ENCODE measurements at places on chromosomes 1 and 21. TPM values are rescaled to one million over a fixed set of nuclear protein-coding genes. Genes with fewer than 3 reads are reported as not detected.
A peak's percentile ranks its signal among the peaks of the same experiment; 100 is the strongest.

SMPDL3B gene
- total RNA-seq = 0.40 TPM

TCEANC2 gene
- 13.1 TPM for total RNA-seq

TMEM200B gene
- total RNA-seq = not detected

KLHDC8A gene
- total RNA-seq = not detected

NR0B2 gene
- total RNA-seq = not detected

TFB2M gene
- 13.9 TPM for total RNA-seq

RTCA gene
- total RNA-seq = 67.9 TPM

KCNK2 gene
- not detected for total RNA-seq

FAM151A gene
- not detected for total RNA-seq

KIF17 gene
- total RNA-seq = not detected

SPRR2G gene
- not detected for total RNA-seq

PGLYRP4 gene
- total RNA-seq = not detected

ZSWIM5 gene
- total RNA-seq = 0.64 TPM

TTC24 gene
- 16.9 TPM for total RNA-seq

S100A14 gene
- total RNA-seq = not detected

DNA sequence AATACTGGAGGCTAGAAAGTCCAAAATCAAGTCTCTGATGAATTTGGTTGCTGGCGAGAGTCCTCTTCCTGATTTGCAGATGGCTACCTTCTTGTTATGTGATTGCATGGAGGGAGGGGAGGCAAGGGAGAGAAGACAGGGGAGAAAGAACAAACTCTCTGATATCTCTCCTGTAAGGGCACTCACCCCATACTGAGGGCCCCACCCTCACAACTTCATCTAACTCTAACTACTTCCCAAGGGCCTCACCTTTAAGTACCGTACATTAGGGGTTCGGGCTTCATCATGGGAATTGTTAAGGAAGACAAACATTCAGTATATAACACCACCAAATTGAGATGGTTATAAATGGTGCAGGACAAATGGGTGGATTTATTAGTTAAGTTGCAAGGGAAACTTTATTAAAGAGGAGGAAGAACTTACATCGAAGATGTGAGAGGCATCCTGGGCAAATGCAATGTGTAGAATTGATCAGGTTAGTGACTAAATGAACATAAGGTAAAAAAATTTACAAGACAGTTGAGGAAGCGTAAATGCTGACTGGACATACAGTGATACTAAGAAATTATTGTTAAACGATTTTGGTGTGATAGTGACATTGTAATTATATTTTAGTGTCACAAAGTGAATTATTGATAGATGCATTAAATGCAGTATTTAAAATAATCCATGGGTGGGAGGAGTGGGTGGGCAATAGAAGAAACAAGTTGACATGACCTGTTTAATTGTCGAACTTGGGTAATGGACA is 10.6 kb downstream of the OR2B11 start:
- DNase-seq = no peak

GRCh38 chr1:220336391-220337031 is 64.3 kb upstream of the RAB3GAP2 start:
- DNase-seq = no peak

DNA sequence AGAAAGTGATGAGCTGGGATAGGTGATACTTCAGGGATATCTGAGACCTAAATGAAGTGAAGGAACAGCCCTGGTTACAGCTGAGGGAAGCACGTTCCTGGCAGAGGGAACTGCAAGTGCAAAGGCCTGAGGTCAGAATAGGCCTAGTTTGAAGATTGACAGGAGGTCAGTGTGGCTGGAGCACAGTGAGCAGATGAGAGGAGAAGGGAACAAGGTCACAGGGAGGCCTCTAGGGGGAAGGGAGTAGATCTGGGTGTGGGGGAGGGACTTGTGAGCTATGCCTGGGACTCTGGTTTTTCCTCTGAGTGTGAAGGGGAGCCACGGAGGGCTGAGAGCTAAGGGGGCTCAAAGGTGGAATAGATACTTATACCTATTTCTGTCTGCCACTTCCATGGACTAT is 736.4 kb downstream of the MATN1 start:
- DNase-seq = no peak

GRCh38 chr21:45828580-45829570 is 152.7 kb upstream of the COL6A1 start:
- DNase-seq = peak; percentile 33

GRCh38 chr1:217027403-217028080 is 304.3 kb upstream of the ESRRG start:
- no peak for DNase-seq

DNA sequence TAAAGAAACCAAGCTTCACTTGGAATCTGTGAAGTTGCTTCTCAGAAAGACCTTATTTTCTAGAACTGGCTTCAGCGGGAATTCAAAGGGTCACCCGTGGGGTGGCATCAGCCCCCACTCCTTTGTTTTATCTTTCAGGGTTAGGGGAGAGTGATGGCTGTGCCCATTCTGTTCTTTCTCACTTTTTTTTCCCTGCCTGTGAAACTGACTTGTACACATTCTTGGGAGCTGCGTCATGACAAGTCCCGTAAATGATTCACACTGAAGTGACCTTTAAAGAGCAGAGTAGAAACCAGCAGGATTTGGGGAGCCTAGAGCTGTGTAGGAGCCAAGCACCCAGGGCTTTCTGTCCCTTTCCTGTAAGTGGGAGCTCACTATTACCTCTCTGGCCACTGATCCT is 43.8 kb downstream of the SLC44A3 start:
- DNase-seq = no peak

- DNase-seq = no peak
Observed at GRCh38 chr1:2267051-2267830, 39.1 kb downstream of the SKI start.

DNA sequence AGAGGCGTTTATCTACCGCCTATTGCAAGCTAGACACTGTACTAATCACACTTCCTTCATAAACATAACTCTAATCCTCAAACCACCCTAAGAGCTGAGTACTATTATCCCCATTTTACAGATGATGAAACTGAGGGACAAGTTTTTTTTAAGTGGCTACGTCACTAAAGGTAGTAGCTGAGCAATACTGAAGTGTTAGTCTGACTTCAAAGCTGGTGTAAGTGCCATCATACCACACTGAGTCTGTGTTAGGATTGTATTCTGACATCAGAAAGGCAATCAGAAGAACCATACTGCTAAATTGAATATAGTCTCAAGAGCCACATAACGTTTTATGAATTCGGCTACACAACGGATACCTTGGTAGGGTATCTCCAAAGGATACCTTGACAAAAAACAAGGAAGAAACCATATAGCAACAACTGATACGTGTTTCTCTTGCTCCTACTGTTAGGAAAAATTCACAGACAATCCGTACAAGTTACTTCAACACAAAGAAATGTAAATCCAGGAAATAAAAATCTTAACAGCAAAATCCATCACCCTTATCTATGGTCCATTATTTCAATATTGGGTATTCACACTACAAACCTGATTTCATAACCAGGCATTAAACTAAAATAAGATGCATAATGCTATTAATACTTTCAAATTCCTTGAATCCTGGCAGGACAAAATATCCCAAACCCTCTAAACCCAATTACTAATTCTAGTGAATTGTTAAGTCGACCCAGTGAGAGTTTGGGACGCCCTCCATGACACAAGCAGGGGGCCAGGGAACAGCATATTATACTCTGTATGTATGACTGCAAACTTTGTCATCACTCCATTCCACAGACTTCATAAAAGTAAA is 1.6 kb downstream of the TP53BP2 start:
- no peak for DNase-seq

GRCh38 chr1:6504887-6505286 is 13.4 kb upstream of the PLEKHG5 start:
- DNase-seq = no peak

- DNase-seq = no peak
Observed at GRCh38 chr1:181169281-181169865, 80.9 kb downstream of the IER5 start.

DNA sequence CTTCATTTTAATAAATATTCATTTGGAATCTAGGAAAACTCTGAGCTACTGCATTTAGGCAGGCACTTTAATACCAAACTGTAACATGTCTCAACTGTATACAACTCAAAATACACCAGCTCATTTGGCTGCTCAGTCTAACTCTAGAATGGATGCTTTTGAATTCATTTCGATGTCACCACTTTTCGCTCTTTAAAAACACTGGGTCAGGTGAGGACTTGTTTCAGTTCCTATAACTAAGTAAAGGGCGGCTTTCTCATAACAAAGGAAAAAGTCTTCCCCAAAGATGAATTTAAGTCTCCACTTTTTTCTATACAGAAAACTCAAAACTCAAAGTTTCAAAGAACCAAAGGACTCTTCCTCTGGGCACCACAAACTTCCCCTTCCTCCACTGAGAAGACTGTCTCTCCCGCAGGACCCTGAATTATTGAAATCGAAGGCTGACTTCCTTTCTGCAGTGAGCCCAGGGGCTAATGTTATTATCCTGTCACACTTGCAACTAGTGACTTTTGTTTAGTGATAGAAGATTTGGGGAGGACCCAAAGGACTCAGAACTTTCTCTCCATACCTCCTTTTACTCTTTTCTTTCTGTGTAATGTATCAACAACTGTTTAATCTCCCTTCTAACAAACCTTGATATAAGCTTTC is 9.7 kb upstream of the DHX9 start:
- no peak for DNase-seq

GRCh38 chr1:203322500-203323179 is 17.3 kb downstream of the BTG2 start:
- DNase-seq = no peak

DNA sequence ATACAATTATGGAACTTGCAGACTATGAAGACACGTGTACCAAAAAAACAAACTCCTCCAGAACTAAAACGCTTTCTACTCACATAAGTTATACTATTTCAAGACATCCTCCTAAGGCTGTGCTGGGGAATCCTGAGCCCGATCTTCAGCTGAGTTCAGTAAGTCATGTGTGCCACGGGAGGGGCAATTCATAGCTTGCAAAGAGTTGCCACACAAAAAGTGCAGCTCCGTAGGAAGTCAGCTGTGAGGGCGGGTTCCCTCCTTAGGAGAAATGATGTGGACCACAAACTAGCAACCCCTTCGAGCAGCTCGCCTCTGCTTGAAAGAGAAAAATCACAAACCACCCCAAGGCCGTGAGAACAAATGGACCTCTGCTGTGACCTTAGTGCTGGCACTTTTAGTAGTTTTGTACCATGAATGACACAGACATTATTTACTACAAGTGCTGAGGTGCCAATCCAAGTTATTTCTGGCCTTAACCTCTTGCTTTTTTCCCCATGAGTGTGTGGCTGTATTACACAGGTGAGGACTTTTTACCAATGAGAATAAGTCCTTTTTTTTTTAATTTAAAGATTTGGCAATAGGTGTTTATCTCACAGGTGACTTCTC is 35.8 kb upstream of the TRIM67 start:
- no peak for DNase-seq

DNA sequence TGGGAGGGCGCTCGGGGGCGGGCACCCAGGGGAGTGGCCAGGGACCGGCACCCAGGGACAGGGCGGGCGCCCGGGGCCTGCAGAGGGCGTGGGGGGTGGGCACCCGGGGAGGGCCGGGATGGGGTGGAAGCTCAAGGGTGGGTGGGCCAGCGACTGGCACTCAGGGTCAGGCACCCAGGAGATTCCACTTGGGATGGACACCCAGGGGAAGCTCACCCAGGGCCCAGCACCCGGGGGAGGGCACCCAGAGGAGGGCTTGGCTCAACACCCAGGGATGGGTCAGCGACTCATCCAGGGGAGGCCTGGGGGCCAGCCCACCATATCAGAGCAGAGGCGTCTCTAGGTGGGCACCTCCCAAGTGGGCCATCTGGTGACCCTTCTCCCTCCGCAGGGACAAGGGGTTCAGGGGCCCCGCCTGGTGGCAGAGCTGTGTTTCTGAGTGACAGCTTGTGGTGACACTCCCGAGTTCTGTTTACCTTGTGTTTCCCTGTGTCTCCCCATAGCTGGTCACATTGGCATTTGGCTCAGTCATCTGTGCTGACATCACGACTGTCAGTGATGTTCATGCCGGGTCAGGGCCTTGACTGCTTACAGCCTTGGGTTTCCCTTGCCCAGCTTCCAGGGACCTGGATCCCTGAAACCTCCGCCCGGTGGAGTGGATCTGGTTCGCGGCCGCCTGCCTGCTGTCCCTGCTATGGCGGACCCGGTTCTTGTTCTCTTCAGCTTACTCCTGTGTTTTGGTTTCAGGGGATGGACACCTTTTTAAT is 749 bp downstream of the IBA57 start:
- peak; percentile 80 for DNase-seq

DNA sequence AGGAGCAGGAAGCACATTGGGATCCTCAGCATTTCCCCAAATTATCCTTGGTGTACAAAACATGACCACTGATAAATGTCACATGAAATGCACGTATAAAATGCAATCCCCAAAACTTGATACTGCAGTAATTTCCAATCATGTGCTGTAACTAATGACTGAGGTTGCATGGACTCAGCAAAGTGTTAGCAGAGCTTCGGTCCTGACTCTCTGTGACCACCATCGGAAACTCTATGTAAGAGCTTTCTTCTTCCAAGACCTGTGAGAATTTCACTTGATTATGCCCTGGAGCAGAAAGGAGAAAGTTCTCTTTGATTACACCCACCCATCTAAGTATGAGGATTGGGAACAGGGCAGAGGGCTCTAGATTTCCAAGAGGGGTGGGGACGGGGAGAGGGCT is 908 bp downstream of the CD53 start:
- no peak for DNase-seq

DNA sequence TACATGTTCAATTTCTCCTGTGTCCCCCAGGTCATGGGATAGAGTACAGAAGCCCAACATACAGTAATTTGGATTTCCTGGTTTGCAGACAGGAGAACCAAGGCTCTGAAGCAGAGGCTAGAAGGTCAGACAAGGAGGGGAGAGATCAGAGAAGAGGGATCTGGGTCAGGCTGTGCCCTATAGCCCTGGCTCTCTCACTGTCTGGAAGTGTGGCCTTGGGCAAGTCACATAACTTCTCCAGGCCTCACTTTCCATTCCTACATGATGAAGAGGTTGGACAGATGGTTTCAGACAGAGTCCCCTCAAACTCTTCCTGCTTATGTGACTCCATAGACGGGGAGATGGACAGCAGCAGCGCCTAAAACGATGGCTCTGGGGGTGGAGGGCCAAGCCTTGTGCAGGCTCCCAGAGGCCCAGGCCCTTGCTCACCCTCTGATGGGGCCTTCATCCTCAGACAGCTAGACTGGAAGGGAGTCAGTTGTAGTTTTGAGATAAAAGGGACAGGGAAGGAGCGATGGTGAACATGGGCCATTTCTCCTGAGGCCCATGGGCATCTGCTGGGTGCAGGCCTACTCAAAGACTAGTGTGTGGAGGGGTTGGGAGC is 2.9 kb downstream of the TRIM62 start:
- DNase-seq = peak; percentile 33

DNA sequence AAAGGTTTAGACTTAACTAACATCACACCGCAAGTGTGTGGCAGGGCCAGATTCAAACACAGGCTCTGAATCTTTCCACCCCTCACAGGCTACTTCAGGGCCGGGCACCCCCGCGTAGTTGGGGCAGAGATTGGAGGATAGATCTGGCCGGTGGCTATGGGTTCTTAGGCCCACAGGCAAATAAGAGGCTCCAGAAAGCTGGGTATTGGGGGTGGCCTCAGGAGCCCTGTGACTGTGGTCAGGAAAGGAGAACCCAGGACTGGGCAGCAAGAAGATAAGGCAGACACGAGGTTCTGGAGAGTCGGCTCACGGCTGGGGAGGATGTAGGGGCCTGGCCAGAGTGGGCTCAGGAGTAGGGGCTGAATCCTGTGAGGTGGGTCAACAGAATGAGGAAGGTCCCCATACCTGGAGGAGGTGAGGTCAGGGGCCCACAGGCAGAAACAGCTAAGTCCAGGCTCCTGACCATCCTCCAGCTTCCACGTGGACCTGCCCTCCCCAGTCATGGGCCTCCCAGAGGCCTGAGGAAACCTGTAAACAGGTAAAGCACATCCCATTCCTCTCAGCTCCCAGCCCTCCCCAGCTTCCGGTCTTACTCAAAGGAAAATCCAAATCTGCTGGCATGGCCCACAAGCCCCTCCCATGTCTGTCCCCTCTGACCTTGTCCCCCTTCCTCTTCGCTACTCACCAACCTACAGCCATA is 306.2 kb downstream of the MATN1 start:
- DNase-seq = peak; percentile 22
